H1 (cell line): ENCODE measurements at places on chromosomes 3 and 15.

DNA sequence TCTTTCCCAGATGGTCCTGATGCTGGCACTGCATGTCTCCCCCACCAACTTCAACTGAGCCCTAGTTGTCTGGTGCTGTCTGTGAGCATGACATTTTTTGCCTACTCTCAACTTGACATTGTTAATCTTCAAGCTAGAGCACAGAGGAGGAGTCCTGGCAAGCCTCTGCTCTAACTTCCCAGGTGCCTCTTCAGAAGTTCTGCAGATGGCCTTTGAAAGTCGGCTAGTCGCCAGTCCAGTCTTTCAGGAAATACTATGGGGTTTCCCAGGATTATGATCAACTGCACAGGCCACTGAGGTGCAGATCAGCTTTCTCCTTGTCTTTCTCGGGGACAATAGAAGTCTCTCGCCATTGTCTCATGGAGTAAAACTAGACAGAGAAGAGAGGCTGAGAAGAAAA, 86.7 kb downstream of the ST8SIA2 start:
- DNase-seq, result no peak

GRCh38 chr3:102106416-102107097, 257.2 kb downstream of the NFKBIZ start:
- no peak for DNase-seq

GRCh38 chr3:97662762-97663161, 101.8 kb upstream of the ARL6 start:
- peak; percentile 15 for DNase-seq

GRCh38 chr15:69820819-69821218, 276.9 kb downstream of the TLE3 start:
- DNase-seq, result peak; percentile 79

- no peak for DNase-seq
These were observed 38.5 kb upstream of the MELTF start for GRCh38 chr3:197068077-197068476.

DNA sequence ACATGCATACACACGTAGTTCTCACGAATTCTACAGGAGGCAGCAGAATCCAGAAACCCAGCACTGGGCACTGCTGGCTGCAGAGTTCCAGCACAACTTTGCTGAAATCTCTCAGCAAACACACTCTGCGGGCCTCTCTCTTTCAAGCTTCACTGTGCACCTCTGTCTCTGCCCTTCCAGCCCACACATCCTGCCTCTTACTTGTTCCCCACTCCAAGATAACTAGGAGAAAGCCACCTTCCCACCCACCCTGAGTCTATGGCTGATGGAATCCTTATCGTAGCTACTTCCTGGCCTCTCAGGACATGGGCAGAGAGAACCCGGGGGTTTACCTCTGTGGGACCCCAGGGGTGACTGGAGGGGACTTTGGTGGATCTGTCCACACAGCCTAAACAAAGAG, 11.9 kb downstream of the ANP32A start:
- peak; percentile 39 for DNase-seq

- peak; percentile 85 for DNase-seq
These were observed at the start of gene C3orf80 for GRCh38 chr3:160225176-160226025. C3orf80 (plus strand) TSS chr3:160225422; CDS start chr3:160225636, 214 bp downstream.

GRCh38 chr3:129313415-129313664, 34.7 kb downstream of the HMCES start:
- no peak for DNase-seq

GRCh38 chr3:82202269-82202668, 440.8 kb upstream of the GBE1 start:
- no peak for DNase-seq
